ENCODE measurements at places on chromosomes 11 and 22.
A peak's percentile ranks its signal among the peaks of the same experiment; 100 is the strongest.

GRCh38 chr11:41836431-41836830 is 377.0 kb upstream of the LRRC4C start:
- no peak for DNase-seq

GRCh38 chr11:59259047-59259446 is 46.3 kb upstream of the MPEG1 start:
- no peak for DNase-seq

- no peak for DNase-seq
Observed at GRCh38 chr11:65778431-65778900, 2.3 kb downstream of the AP5B1 start.

- no peak for DNase-seq
Observed at GRCh38 chr11:9783986-9784385, 120.1 kb downstream of the SWAP70 start.

GRCh38 chr11:122796128-122796717 is 42.1 kb upstream of the CRTAM start:
- DNase-seq = peak; percentile 53

- DNase-seq = no peak
Observed at GRCh38 chr11:64619811-64620380, 28.9 kb downstream of the SLC22A12 start.

- no peak for DNase-seq
Observed at GRCh38 chr11:128587415-128587814, at the start of gene ETS1. ETS1 (minus strand) TSS chr11:128587558; CDS start chr11:128573130, 14,428 bp downstream.

DNA sequence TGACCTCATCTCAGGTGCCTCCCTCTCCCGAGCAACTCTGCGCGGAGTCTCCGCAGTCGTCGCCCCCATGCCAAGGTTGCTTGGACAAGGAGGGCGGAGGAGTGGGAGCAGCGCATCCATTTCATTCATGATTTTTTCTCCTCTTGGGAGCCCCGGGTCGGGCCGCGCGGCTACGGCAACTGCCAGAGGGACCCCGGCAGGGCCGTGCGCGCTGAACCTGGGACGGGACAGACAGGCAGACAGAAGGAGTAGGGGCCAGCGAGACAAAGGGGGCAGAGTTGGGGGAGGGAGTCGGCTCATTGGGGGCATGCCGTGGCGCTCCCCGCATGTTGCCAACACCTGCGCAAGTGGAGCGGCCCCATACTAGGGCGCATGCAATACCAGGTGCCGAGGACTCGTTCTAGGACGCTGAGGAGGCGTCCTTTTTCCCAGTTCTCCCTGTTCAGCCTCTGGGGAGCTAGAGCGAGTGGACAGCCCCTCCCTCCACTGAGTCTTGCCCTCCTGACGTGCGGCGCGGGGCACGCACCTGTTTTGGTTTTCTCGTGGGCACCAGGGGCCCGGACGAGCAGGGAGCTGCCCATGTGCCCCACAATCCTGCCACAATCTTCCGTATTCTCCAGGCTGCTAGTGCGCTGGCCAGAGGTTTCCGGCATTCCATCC is 501 bp upstream of the PTPN5 start:
- no peak for DNase-seq

DNA sequence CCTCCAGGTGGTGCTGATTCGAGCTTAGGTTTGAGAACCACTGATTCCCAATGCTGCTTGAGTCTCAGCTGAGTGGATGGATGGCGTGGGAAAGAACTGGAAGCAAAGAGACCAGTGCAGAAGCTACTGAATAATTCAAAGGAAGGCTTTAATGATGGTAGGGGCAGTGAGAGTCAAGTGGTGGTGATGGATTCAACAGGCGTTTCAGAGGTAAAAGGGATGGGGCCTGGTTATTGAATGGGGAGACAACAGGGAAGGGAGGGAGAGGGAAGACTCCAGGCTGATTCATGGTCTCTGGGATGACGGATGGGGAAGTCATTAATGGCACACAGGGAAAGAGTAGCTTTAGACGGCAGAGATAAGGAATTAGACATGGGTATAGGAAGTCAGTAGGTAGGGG is 104.3 kb upstream of the TBCEL start:
- DNase-seq = no peak

- no peak for DNase-seq
Observed at GRCh38 chr11:116231543-116231942, 541.2 kb downstream of the BUD13 start.

DNA sequence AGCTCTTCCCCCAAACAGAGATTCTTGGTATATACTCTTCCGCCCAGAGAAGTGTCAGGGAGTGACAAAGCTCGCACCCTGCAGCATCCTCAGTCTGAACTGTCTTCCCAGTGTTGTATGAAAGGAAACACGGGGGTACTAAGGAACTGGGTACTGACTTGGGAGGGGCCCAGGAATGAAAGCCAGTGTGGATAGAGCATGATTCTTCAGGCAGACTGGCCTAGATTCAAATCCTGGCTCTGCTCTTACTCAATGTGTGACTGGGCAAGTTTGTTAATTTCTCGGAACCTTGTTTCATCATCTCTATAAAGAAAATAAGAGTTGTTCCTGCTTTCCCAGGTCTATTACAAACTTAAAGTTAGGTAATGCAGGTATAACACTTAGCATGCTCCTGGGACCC is 266.0 kb upstream of the NARS2 start:
- DNase-seq = no peak

- no peak for DNase-seq
Observed at GRCh38 chr11:106399624-106400023, 322.2 kb downstream of the AASDHPPT start.

DNA sequence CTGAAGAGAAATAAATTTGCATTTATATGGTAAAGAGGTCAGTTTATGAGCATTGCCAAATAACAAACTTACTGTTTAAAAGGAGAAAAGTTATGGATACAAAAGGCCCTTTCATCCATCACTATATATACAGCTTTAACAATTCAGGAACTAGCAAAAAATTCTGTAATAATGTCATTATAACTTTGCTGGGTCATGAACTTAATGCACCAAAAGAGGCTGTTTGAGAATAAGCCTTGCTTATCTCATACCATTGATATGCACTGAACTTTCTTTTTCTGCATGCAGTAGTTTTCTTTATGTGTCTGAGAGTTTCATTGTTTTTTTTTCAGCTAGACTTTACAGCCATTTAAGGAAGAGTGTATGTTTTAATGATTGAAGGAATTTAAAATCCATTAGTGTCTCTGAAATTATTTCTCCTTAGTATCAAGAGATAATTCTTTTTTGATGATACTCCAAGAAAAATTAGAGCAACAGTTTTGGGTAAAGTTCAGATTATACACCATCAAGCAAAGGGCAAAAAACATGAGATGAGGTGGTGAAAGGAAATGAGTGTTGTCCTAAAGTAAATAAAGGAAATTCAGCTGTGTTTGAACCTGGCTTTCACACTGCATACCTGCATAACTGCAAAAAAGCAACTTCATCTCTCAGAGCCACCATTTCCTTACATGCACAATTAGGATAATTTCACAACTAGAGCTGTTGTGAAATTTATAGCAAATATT is 188.2 kb upstream of the ANO3 start:
- no peak for DNase-seq

DNA sequence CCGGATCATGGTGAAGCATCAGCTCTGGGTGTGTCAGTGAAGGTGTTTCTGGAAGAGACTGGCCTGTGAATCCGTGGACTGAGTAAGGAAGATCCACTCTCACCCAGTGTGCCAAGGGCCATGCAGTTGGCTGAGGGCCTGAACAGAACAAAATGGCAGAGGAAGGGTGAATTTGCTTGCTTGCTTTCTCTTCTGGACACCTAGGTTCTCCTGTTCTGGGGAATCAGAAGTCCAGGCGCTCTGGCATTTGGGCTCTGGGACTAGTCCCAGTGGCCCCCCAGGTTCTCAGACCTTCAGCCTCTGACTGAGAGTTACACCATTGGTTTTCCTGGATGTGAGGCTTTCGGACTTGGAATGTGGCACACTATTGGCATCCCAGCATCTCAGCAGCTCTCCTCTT is 1170.8 kb downstream of the TBC1D22A start:
- DNase-seq = no peak

DNA sequence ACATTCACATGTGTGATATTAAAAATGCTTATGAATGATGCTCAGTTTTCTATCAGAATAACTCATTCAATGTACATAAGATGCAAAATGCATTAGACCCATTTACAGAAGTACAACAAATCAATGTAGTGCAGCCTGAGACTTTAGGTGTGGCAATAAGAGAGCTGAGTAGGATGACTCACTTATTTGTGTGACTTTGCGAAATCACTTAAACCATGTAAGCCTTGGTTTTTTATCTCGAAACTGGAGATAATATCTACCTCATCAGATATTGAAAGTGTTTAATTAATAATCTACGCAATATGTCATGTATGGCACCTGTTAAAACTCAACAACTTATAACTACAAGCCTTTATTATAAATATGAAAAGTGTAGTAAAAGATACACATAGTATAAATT is 105.7 kb upstream of the LUZP2 start:
- DNase-seq = no peak

DNA sequence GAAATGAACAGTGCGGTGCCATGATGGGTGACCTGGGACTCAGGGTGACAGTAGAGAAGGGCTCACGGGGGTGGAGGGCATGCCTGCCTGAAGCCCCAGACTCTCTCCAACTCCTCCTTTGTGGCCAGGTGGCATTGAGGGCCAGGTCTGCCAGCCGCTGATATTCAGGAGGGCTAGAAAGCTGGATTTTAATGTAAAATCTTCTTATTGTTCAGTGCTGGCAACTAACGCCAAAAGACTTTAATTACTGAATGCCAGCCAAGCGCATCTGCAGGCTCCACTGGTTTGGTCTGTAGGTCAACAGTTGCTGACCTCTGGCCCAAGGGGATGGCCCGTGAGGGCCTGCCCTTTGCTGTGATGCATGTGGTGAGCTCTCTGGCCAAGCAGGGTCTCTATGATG is 10.3 kb downstream of the MRGPRG start:
- no peak for DNase-seq

- DNase-seq = no peak
Observed at GRCh38 chr11:110939471-110939870, 227.2 kb upstream of the ARHGAP20 start.

GRCh38 chr11:13229136-13229535 is 48.5 kb upstream of the BMAL1 start:
- DNase-seq = no peak

DNA sequence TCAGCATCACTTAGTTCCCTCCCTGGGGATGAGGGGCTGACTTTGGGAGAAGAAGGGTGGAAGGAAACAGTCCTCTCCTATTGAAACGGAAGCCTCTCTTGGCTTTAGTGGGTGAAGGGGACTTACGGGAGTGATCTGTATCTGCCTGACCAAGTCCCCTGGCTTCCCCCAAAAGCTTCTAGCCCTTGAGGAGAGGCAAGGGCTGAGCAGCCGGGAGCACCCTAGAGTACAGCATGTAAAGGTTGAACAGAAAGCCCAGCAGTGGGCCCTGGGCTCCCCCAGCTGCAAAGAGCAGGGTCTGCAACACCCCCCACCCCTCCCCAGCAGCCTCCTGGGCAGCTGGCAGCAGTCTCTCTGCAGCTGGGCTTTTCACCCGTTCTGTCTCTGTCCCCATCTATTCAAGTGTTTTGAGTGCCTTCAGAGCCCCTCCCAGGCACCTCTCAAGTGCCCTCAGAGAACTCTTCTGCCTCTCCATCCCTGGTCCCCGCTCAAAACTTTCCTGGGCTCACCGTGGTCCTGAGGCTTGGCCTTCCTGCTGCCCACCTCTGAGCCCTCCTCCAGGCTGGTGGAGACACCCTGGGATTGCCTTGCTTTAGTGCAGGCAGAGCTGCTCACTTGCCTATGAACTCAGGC is 2.7 kb downstream of the CAPN5 start:
- no peak for DNase-seq

DNA sequence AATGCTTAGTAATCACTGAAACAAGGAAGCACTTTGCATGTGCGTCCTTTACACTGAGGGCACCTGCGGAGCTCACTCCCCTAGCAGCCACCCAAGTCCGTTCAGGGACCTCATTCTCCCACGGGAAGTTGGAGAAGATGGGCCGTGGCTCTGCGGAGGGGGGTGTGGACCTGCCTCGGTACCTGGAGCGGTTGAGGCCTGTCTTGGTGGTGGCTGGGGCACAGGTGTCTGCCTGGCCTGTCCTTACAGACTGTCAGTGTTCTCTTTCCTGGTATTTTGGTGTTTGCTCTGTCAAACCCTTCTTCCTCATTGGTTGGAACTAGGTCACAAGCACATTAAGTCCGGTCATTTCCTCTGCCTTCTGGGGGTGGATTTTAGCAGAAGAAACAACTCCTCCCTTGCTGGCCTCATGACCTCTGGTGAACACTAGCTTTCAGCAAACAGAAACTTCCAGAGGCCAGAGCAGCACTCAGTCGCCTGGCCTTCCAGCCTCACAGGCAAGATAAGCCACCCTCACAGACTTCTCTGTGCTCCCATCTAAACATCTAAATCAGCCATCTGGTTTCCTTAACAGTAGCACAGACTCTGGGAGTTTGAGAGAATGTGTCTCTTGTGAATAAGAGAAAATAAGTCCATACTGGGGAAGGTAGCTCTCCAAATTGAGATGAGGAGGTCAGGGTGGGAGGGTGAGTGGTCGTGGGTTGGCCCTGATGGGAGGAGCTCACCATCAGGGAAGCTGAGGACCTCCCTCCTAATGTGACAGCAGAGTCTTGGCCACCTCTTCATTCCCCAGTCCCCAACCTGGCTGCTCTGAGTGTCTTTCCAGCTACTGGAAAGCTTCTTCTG is 8.6 kb downstream of the SNAP29 start:
- DNase-seq = no peak

- DNase-seq = no peak
Observed at GRCh38 chr22:44261861-44262595, 50.7 kb downstream of the SHISAL1 start.

DNA sequence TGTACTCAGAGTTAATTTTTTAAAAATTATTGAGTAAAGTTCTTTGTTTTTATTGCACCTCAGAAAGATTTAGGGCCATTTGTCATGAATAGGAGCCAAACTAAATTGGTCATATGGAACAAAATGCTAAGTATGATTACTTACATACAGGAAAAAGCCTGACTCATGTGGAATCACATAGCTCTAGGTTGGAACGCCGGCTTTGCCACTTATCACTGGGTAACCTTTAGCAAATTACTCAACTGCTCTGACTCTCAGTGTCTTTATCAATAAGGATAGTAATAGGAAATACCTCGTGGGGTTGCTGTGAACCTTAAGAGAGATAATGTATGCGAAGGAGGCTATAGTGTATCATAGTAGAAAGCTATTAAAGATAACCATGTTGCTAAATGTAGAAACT is 638.5 kb downstream of the NELL1 start:
- DNase-seq = no peak

Measured in effector CD4-positive, alpha-beta T cell (primary cell).